Stimulated activated CD8-positive, alpha-beta memory T cell treated with anti-CD3 and anti-CD28 coated beads, Interleukin-15, amount 100 ng/mL, for 1 hour (primary cell): ENCODE measurements at places on chromosomes 1 and 21.

GRCh38 chr1:194478731-194479130, 1292.3 kb upstream of the B3GALT2 start:
- no peak for DNase-seq

GRCh38 chr1:100950781-100951180, 54.9 kb downstream of the SLC30A7 start:
- DNase-seq = no peak

GRCh38 chr1:69401879-69402278, 165.8 kb upstream of the LRRC7 start:
- no peak for DNase-seq

GRCh38 chr1:20184481-20184900, 1.4 kb upstream of the UBXN10 start:
- no peak for DNase-seq

GRCh38 chr1:153404768-153405167, 11.6 kb upstream of the S100A7A start:
- DNase-seq = peak; percentile 5

DNA sequence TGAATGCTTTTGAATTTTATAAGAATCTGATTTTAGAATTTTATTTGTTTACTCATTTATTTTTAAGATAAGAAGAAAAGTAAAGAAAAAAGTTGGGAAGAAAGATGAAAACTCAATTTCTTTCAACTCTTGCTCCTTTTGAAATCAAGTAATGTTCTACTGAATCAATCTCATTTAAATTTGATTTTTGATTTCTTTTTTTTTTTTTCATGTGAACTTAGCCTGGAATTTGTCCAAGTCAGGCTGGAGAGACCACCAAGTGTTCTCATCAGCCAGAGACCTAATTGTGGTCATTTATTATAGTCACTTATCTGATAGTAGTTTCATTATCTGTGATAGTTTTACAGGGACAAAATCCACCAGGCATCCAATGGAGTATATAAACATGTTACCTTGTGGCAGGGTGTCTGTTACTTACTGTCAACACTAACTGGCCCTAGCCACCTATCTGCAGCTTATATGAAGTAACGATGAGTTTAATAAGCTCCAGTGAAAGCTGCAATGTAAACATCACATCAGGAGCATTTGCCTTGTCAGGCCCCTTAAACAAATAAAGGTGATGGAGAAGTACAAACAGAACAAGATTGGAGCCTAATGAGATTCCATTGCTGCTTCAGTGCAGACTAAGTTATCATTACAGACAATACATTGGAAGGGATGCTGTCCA, 39.2 kb downstream of the HLX start:
- no peak for DNase-seq

DNA sequence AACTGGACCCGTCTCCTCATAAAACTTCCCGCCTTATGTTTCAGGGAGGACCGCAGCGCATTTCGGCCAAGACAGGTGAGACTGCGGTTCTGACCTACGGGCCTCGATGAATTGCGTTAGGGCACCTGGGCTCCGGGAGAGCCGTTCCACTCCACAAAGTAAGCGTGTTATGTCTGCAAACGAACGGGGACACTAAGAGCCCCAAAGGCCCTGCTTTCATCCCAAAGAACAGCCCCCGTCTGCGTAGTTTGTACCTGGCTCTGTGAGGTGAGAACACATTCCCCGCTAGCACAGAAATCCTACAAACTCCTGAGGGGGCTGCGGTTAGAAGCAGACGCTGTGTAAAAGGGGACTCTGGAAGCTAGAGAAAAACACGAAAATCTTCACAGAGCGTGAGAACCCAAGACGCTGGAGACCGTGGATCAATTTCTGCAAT, 41.6 kb upstream of the PPIAL4F start:
- no peak for DNase-seq

DNA sequence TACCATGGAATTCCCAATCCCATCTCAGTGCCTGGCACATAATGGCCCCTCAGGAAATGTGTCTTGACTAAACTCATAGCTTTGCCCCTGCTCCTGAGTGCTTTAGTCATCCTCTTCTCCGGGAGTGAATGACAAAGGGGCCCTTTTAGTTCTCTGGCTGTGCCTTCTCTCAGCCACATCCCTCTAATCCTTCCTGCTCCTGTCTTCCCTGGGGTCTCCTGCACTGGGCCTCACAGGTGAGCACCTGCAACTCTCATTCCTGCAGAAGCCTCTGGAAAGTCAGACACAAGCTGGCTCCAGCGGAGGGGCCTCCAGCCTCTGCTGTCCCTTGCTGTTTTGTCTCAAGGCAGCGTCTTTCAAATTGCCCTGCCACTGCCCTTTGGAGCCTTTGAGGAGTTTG, 14.0 kb upstream of the ETV3L start:
- no peak for DNase-seq

DNA sequence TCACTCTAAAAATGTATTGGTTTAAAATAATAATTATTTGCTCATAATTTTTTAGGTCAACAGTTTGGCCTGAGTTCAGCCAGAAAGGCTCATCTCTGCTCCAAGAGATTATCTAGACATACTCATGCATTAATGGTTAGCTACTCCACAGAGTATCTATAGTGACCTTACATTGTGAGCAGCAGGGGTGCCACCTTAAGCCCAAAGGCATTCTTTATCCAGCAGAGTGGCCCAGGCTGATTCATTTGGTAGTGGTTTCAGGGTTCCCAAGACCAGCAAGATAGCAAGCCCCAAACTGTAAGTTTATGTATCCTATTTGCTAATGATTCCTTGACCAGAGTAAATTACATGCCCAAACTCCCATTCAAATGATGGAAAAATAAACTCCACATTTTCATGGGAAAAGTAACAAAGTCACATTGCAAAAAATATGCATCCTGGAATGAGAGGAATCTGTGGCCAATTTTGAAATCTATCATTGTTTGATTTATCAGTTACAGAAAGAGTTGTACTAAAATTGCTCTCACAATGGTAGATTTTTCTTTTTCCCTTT, 182.6 kb upstream of the KCNK2 start:
- DNase-seq = no peak

- DNase-seq = no peak
Observed at GRCh38 chr1:197841883-197842553, 60.4 kb upstream of the C1orf53 start.

GRCh38 chr1:156102633-156103511, 11.6 kb upstream of the LMNA start:
- no peak for DNase-seq

DNA sequence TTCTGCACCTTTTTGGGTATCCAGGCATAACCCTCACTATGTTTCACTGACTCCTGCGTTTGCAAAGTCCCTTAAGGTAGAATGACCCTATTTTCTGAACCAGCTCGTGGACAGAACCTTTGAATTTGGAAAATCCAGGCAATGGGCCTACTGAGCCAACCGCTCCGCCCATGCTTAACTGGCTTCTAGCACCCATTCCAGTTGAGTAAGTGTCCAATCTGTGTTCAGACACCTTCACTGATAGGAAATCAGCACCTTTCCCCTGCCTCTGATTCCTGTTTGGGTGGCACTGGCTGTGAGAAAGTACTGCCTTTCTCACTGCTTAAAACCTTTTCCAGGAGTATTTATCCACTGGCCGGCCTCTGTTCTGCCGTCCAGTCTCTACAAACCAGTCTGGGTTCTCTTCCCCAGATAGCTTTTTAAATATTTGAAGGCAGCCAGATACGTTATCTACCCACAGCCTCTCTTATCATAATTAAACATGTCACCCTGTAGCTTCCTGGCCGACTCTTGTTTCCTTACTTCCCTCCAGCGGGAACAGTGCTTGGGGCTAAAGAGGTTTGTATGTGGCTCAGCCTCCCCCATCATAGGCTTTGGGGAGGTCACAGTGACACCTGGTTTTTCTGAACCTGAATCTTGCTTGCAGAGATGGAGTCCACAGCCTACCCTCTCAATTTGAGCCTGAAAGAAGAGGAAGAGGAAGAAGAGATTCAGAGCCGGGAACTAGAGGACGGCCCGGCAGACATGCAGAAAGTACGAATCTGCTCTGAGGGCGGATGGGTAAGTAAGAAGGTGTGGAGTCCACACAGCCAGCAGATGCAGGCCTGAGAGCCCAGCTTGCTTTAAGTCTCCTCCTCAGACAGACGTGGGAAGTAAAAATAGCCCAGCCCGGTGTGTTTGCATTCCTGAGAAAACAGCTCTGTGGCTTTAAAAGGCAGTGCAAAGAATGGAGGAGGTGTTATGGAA, 1.3 kb downstream of the POGK start:
- no peak for DNase-seq

GRCh38 chr1:115089420-115090185, at the start of gene TSPAN2:
Gene TSPAN2 (minus strand): TSS chr1:115089503. CDS start chr1:115089432, 71 bp downstream.
- DNase-seq = peak; percentile 35

GRCh38 chr1:36764798-36765197, 269.5 kb downstream of the GRIK3 start:
- DNase-seq = no peak

- no peak for DNase-seq
Observed at GRCh38 chr1:183234660-183235476, 48.8 kb downstream of the LAMC2 start.

- DNase-seq = no peak
Observed at GRCh38 chr1:228004856-228005462, 1.8 kb upstream of the WNT3A start.

DNA sequence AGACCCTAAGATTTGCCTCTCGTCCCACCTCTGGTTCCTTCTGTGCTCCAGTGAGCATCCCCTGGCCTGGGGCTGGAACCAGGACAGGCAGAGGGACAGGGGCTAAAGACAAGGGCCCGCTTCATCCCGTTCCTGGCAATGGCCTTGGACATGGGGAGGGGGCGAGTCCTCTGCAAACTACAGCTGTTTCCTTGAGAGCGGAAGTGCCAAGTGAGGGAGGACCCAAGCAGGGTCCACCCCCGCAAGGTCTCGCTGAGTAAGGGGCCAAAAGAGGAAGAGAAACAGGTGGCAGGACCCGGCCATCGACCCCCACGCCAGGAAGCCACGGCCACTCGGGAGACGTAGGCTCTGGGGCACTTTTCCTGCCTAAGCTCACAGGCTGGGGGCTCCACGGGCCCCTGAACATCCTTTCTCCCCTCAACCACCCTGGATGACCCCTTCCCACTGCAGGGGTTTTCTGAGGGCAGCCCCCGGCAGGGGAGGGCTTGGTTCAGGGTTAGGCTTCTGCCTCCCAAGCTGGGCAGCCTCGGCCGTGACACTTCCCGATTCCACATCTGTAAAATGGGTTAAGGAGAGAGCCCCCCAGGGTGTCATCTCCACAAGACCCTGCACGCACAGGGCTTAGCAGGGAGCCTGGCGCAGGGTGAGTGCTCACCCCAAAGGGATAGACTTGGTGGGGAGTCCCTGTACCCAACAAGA, 17.9 kb upstream of the PLEKHG5 start:
- no peak for DNase-seq

DNA sequence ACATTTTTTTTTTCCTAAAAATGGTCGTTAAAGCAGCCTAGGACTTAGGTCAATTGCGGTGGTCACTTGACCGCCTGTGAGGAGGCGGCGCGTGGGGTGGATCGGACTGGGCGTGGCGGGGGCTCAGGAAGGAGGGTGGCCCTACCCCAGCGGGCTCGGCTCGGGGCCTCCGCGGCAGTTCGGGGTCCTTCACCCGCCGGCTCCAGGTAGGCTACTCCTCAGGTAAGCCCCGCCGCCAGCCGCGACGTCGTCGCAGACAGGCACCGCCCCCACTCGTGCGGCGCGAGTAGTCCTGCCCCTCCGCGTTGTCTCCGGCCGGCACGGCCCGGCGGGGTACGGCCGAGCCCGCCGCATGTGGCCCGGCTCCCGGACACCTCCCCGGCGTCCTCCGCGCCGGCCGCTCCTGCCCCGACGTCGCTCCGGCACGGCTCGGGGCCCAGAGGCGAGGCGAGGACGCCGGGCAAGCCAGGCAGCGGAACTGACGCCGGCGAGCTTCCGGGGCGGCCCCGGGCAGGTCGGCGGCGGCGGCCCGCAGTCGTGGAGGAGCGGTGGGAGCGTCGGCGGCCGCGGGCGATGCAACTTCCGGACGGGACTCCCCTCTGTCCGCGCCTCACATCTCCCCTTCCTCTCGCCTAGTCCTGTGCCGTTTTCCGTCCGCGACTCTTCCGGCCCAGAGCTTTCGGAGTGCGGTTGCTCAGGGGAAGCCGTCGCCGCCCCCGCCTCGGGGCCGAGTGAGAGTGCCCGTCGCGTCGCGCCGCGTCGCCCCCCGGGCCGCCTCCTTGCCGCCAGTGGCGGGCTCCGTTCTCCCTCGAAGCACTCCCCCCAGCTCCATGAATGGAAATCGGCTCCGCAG, at the start of gene AGO3:
AGO3 (plus strand) TSS at position 513 of the 853 bp plus-strand sequence; CDS start at position 835, 322 bp downstream.
- DNase-seq = peak; percentile 67

DNA sequence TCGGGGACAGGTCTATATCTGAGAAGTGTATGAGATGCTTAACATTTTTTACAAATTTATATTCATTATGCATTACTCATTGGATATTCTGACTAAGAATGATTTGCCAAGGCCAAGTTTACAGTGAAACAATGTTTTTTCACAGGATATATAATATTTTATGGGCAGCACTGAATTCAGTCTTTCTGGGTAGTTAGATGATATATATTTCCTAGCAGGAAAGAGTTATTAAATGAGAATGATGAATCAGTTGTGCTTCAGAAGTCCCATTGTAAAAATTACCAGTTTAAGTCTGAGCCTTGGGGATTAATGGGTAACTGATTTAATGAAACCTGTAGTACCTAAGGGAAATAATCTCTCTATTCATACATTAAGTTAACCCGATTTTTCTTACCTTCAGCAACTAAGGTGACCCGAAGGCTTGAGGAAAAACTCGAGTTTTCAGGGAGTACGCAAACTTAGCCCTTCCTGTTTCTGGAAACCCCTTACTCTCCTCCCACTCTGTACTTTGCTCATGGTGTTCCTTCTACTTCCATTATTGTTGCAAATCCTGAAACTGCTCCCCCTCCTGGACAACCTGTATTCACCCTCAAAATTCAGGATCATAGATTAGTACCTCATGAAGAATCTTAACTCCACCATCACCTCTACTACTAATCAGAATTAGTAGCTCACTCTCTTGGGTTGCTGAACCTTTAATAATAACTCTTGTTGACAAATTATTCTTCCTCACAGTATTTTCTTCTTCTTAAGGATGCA, 135.1 kb downstream of the AK5 start:
- no peak for DNase-seq

- no peak for DNase-seq
Observed at GRCh38 chr21:28885853-28886177, 106.9 kb downstream of the LTN1 start.

GRCh38 chr1:203321273-203322052, 16.1 kb downstream of the BTG2 start:
- no peak for DNase-seq
